Bronchial epithelial cell (primary cell): ENCODE measurements at places on chromosomes 1 and 21. TPM values are rescaled to one million over a fixed set of nuclear protein-coding genes. Genes with fewer than 3 reads are reported as not detected.

DNA sequence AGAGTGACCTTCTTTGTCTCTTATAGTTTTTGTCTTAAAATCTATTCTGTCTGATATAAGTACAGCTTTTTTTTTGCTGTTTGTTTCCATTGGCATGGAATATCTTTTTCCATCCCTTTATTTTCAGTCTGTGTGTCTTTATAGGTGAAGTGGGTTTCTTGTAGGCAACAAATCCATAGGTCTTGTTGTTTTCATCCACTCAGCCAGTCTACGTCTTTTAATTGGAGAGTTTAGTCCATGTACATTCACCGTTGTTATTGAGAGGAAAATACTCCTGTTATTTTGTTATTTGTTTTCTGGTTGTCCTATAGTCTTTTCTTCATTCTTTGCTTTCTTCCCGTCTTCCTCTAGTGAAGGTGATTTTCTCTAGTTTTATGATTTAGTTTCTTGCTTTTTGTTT, 115.9 kb downstream of the IFI44 start:
- DNase-seq = no peak

GRCh38 chr1:32362474-32363313, at the start of the genes FAM229A and TSSK3:
Gene FAM229A, minus strand, starts transcription at chr1:32362485. Its CDS starts 394 bp downstream, at chr1:32362091.
Gene TSSK3, plus strand, starts transcription at chr1:32362539. Its CDS starts 163 bp downstream, at chr1:32362702.
- no peak for DNase-seq

DNA sequence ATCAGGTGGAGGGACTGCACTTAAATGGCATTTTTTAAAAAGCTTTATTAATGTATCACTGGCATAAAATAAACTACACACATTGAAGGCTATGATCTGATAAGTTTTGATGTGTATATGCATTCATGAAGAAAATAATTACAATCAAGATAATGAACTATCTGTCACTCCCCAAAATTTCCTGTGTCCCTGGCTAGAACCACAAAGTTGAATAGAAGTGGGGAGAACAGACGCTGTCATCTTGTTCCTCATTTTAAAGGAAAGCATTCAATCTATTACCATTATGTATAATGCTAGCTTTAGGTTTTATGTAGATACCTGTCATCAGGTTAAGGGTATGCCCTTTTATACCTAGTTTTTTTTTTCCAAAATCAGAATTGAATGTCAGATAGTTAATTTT, 38.1 kb upstream of the C1orf87 start:
- DNase-seq = no peak

PRAMEF20 gene
- total RNA-seq = not detected in 2 replicates

- peak; percentile 81 for DNase-seq
Observed at GRCh38 chr21:28884976-28885852, 107.5 kb downstream of the LTN1 start.

- DNase-seq = no peak
Observed at GRCh38 chr21:41166884-41167283, 1.1 kb upstream of the BACE2 start.

HTR1D gene
- total RNA-seq = under 0.01 and 0.26 TPM in 2 replicates

DNA sequence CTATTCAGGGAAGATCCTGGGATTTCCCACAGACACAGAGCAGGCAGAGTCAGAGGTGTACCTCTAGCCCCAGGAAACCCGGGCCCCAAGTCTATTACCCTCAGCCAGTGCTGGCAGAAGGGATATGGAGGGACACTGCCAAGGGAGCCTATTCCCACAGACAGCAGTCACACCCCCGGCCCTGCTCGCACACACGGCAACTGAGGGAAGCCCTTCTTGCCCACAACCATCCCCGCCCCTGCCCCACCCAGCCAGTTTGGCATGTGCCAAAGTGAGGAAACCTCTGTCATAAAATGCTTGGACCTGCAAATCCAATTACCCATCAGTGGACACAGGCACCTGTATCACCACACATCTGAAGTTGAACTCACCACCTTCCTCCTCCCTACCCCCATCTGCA, 6.5 kb downstream of the CACNA1S start:
- no peak for DNase-seq

- peak; percentile 75 for DNase-seq
Observed at GRCh38 chr21:38311765-38312164, 55.0 kb downstream of the KCNJ15 start.

DNA sequence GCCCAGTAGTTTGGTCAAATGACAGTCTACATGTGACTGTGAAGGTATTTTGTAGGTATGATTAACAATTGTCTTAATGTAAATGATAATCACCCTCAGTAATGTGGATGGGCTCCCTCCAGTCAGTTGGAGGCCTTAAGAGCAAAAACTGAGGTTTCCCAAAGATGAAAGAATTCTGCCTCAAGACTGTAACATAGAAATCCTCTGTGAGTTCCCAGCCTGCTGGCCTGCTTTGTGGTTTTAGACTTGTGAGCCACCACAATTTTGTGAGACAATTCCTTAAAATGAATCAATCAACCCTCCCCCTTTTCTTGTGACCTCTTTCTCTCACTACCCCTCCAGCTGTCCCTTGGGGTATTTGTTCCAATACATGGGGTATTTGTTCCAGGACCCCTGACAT, 226.4 kb upstream of the DPYD start:
- DNase-seq = no peak

DNA sequence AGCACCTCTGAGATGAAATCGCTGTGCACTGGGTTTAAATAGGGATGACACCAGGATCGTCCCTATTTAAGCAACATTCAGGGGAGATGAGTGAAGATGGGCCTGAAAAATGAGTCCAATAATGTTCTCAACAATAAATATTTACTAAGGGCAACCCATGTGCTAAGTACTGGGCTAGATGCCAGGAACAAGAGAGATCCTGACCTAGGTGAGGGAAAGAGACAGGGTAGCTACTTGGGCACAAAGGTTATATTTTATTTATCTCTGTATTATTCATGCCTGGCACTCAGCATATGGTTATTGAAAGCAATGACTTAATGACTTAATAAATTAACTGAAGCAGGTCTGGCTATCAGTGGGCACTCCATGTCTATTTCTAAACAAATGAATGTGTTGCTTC, 27.4 kb upstream of the AVPR1B start:
- no peak for DNase-seq

- DNase-seq = no peak
Observed at GRCh38 chr1:113684153-113684541, 75.1 kb downstream of the PHTF1 start.

DNA sequence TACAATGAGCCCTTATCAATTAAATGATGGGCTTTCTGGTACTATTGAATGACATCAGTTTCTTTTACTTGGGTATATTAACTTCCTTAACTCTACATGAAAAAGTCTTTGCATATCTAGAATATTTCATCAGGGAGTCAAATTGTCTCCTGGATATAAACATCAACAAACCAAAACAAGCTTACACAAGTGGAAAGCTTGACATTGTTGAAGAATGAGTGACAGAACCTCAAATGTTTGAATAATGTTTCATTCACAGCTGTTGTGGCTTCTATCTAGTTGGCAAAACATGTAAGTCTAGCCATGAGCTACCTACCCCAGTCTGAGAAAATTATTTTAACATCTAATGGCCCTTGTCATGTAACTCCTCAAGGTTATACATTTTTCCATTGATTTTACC, 604.8 kb upstream of the ADAMTS5 start:
- peak; percentile 97 for DNase-seq

GRCh38 chr1:6265151-6265550, 4.3 kb upstream of the GPR153 start:
- no peak for DNase-seq

DNA sequence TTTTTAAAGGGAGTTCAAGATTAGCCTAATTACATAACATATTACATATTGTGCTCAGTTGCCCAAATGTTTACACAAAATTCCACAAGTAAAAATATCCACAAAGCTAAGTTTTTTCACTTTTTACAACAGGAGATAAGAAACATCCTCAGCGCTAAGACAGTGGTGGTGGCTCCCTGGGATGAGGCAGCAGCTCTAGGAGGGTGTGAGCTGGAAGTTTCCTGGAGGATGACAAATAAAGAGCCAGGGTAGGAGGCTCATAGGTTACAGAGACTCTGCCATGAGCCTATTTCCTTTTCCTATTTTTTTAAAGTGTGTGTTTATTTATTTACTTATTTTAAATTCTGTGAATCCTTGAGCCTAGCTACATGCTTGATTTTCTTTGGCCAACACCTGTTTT, 91.7 kb downstream of the COL24A1 start:
- no peak for DNase-seq

DNA sequence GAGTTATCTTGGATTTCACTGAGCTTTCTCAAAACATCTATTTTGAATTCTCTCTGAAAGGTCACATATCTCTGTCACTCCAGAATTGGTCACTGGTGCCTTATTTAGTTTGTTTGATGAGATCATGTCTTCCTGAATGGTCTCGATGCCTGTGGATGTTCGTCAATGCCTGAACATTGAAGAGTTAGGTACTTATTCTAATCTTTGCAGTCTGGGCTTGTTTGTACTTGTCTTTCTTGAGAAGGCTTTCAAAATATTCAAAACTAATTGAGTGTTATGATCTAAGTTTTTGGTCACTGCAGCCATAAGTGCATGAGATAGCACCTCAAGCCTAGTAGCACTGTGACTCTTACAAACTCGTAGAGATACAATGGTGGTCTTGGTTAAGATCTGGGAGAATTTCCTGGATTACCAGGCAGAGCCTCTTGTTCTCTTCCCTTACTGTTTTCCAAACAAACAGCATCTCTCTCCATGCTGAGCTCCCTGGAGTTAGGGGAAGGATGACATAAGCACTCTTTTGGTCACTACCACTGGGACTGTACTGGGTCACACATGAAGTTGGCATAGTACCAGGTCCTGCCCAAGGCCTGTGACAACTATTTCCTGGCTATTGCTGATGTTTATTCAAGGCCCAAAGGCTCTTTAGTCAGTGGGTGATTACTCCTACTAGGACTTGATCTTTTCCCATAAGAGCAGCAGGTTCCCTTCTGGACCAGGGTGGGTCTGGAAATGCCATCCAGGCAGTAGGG, 25.6 kb downstream of the SLC22A15 start:
- peak; percentile 93 for DNase-seq

DNA sequence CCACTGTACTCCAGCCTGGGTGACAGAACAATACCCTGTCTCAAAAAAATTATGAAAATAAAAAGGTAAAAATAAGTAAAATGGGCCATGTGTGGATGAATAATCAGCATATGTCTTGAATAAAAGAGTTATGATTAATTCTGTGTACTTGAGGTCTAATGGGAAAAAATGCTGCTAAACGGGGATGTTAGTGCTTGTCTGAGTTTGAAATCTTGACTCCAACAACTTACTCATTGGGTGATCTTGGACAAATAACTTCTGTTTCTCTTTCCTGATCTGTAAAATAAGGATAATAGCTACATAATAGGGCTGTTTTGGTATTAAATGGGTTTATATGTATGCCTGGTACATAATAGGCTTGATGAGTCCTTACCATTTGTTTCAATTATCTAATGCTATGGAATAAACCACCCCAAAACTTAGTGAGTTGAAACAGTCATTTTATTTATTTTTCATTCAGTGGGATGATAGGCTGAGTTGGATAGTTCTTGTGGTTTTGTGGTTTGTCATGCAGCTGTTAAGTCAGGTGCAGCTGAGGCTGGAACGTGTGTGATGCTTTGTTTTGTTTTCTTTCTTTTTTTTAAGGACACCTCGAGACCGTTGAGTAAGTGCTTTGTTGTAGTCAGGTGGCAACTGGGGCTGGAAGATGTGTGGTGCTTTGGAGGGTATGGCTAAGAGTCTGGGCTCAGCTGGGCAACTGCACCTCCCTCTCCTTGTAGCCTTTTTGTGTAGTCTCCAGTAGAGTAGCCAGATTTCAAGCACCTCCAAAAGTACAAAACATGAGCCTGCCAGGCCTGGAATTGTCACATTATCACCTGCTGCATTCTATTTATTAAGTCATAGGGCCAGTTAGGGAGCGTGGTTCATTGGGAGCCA, 4.9 kb downstream of the MDM4 start:
- peak; percentile 44 for DNase-seq

FALEC gene
- not detected in 2 replicates for total RNA-seq

DNA sequence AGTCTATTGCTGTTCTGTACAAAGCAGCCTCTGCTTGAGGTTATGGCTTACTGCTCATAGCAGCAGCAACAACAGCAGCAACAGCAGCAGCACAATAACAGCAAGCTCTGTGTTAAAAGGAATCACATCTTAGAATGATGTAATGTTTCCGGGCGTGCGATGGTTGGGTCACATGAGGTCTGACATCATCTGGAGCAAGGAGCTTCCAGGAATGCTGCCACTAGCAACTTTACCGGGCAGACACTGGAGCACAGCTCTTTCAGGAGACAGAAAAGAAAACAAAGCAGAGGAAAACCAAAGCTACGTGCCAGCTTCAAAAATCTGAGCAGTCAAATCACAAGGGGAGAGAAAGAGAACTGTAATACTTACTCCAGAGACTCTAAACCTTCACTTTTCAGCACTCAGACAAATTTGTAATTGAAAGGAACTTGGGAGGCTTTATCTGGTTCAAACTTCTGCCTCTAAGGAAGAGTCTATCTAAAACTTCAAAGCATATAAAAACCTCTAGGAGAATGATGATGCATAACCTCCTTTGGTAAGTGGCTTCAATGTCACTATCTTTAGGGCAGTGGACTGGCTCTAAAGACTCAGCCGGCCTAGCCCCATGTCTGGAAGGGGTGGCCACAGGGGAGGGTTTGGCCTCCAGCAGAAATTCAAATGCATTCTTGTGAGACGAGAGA, 28.3 kb upstream of the RAB3GAP2 start:
- peak; percentile 87 for DNase-seq

DNA sequence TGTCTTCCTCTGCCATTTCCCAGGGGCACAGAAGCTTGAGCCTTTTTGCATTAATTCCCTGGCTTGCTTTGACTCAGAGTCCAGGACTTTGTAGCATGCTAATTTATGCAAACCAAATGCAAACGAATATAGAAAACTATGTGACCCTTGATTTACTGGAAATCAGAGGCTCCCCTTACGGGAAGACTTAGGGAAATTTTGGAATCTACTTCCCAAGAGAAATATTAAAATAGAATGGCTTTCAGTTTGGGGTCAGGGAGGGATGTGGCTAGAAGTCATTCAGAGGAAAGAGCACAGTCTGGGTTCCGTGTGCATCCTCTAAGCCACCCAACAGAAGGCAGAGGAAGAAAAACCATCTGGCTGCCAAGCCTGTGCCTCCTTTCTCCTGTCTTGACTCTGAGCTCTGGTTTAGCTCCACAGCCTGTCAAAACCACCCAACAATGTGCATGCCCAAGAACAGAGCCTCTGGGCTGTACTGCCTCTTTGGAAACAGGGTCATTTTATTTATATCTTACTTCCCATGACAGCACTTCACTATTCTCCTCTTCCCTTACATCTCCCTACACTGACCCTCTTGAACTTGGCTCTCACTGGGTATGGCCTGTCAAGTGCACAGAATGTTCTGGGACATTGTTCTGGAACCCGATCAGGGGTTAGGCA, 30.1 kb downstream of the ATF3 start:
- DNase-seq = no peak

B3GALT5 gene
- total RNA-seq = under 0.01 and 0.90 TPM in 2 replicates

- DNase-seq = no peak
Observed at GRCh38 chr1:87686136-87686495, 357.4 kb downstream of the LMO4 start.

- DNase-seq = no peak
Observed at GRCh38 chr21:41671859-41672542, 94.9 kb downstream of the RIPK4 start.
